Kidney epithelial cell (primary cell): ENCODE measurements at places on chromosomes 6 and 20. TPM values are rescaled to one million over a fixed set of nuclear protein-coding genes. Genes with fewer than 3 reads are reported as not detected.

DNA sequence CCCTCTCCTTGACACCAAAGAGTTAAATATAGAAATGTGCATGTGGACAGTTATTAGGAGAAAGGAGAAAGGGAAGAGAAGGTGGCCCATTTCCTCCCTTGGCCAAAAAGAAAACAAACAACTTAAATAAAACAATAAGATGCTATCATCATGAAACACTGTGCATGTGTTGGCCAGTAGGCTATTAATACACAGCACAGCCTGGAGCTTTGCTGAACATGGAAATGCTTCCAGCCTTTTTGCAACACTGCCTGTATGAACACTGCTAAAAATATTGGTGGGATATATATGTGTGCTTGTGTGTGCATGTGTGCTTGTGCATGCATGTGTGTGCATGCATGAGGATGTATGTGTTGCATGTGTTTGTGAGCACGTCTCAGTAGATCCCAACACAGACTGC, 100.4 kb downstream of the LY86 start:
- no peak for DNase-seq

GRCh38 chr6:54254886-54255285, 53.4 kb upstream of the TINAG start:
- no peak for DNase-seq

DNA sequence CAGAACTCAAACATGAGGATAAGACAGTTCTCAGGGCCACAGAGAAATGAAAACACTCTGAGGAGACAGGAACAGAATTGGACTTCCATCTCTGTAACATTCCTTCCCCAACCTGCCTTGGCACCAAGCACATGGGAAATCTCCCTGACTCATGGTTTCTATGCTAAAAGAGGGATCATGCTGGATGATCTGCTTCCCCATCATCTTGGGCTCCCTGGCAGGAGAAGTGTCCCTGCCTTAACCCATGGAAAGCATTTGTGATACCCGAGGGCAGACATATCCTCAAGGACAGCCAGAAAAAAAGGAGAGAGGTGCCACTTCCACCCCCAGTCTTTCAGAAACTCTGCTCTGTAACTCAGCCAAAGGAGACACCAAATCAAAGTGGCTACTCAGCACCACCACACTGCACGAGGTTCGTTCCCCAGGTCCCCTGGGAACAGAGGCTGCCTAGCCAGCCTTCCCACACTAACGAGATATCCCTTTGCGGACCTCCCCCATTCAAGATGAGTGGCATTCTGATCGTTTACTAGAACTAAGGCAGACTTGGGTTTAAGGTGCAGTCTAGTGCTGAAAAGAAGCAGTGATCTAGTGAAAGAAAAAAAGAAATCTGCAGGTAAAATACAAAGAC, 34.8 kb downstream of the BLOC1S5 start:
- no peak for DNase-seq

GRCh38 chr6:82246802-82247504, 591 bp downstream of the IBTK start:
- peak; percentile 9 for DNase-seq

DNA sequence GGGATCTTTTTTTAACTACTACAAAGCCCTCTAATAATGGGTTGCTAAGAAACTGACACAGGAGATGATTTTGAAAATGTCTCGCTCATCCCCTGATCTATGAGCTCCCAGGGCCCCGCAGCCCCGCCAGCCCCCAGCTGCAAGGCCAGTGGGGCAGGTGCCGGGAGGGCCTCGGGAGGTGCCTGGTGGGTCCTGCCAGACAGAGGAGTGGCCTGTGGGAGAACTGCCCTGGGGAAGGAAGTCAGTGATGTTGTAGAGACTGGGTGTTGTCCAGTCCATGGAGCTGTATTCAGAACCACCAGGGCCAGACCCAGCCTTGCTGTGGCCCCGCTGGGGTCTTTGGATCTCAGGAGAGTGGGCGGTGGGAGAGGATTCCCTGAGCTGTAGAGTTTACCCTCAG, 258.7 kb downstream of the TAF4 start:
- DNase-seq = no peak

- no peak for DNase-seq
These were observed 12.9 kb upstream of the MCM3 start for GRCh38 chr6:52297433-52297832.

- no peak for DNase-seq
These were observed 113.2 kb upstream of the BEND6 start for GRCh38 chr6:56841751-56842150.

- DNase-seq = no peak
These were observed 24.2 kb downstream of the LRRC1 start for GRCh38 chr6:53818858-53819609.

GRCh38 chr20:62234339-62234738, 4.0 kb upstream of the OSBPL2 start:
- DNase-seq = no peak

GRCh38 chr6:75504465-75505222, 11.0 kb upstream of the FILIP1 start:
- DNase-seq = no peak

DNA sequence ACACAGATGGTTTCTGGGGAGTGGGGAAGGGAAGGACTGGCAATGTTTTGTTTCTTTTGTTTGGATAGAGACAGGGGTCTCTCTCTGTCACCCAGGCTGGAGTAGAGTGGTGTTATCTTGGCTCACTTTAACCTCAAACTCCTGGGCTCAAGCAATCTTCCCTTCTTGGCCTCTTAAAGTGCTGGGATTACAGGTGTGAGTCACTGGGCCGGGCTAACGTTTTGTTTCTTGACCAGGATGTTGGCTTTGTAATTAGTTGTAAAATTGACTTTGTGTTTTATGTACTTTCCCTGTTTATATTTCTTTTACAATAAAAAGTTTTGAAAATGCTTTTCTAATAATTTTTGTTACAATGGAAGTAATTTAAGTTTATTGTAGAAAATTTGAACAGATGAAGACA, 10.9 kb downstream of the SPATS1 start:
- DNase-seq = no peak

DNA sequence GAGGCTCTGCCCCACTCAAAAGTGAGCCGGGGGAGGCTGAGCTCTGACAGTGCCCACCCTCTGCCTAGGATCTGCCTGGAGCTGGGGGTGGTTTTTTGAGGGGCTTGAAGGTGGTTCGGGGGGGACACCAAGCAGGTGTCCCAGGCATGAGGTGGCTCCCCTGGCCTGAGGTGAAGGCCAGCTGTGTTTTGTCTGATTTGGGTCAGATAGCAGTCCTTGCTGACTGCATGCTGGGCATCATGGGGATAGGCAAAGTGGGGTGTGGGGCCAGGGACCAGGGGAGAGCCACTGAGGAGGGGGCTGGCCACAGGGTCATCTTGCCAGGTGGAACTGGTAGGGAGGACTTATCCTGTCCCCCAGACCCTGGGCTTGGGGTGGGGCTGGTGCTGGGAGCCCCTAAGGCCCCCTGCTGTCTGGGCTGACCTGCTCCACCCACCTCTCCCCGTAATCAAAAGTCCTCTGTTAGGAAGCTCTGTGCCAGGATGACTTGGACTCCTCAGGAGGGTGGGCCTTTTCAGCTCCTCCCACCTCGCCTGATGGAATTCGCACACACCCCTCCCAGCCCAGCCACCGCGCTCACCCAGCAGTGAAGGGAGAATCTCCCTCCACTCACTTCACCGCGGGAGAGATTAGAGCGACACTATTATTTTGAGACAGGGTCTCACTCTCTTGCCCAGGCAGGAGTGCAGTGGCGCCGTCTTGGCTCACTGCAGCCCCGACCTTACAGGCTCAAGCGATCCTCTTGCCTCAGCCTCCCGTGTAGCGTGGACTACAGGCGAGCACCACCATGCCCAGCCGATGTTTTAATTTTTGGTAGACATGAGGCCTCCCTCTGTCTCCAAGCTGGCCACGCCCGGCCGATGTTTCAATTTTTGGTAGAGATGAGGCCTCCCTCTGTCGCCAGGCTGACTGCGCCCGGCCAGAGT, 1.5 kb upstream of the COL9A3 start:
- DNase-seq = no peak

- no peak for DNase-seq
These were observed 51.8 kb downstream of the NKAIN2 start for GRCh38 chr6:123855506-123855905.

GRCh38 chr6:168724669-168725570, 283.9 kb downstream of the SMOC2 start:
- DNase-seq = no peak

DNA sequence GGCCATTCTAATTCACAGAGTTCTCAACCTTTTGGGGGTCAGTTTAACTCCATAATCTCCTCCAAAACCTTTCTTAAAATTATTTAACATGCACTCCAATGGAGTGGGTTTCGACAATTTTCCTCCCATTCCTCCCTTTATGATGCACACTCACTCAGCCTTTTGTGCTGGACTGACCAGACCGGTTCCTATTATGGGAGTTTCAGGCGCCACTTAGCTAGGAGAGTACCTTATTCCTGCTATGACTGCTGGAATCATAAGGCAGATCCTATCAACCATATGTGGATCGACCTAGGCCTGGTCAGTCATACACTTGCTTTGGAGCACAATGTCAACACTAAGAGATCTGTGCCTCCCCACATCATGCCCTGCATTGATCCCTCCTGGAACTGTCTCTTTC, 63.9 kb upstream of the MOCS1 start:
- no peak for DNase-seq

- no peak for DNase-seq
These were observed 2.6 kb upstream of the NOTCH4 start for GRCh38 chr6:32226434-32226833.

DNA sequence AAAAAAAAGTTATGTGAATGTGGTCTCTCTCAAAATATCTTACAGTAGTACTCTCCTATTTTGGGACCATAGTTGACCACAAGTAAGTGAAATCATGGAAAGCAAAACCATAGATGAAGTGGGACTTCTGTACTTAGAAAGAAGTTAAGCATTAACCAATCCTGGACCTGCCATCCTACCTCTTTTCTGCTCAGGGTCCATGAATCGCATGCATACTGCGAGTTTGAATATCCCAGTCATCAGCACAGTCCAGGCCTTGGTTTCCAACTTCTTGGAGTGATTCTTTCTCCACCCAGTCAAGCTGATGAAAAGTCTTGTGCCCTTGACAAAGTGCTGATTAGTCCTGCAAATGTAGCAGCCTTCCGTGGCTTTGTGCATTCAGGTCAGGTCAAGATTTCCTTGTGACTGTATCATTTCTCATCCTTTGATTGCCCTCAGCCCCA, 46.0 kb downstream of the RNF217 start:
- DNase-seq = peak; percentile 87

DNA sequence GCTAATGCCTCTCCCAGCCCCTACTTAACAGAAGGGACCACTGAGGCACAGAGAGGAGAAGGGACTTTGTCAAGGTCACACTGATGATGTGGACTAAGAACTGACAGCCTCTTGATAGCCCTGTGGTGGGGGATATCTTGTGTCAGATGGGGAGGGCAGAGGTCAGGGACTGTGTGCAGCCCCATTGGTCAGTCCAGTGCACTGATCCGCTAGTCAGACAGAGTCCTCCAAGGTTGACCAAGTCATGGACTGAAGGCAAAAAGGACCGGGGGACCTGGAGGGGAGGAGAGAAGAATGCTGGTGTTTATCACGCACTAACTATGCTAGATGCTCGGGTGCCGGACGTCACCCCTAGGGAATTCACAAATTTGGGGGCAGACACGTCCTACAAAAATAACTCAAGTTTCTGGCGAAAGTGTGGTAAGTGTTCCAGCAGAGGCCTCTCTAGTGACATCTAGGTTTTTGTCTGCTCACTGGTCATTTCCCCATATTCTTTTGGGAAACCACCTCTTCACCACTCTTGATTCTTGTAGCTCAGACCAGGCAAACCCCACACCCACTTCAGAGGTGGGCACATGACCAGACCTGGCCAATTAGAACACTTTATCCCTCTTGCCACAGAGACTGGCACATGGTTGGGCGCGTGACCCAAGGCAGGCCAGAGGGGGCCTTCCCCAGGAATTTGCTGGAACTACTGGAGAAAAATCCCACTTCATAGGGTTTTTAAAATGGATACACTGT, 21.0 kb downstream of the TCF15 start:
- DNase-seq = no peak

GRCh38 chr6:83885984-83886383, 26.5 kb downstream of the CYB5R4 start:
- DNase-seq = no peak

- DNase-seq = no peak
These were observed 45.0 kb downstream of the ELMO2 start for GRCh38 chr20:46361381-46361780.

GRCh38 chr6:90068703-90069523, 174.6 kb downstream of the GJA10 start:
- no peak for DNase-seq

Gene DOK5
- 3.1 and 3.5 TPM in 2 replicates for total RNA-seq

Gene SLC35D3
- not detected in 2 replicates for total RNA-seq

Gene MEI4
- total RNA-seq = 0.21 TPM in 1 of 2 replicates, not detected in the other

Gene ULBP2
- 3.5 and 6.1 TPM in 2 replicates for total RNA-seq

Gene RIPPLY2
- not detected in 2 replicates for total RNA-seq

Gene RAD21L1
- not detected in 2 replicates for total RNA-seq

Gene F13A1
- 1.6 and 2.1 TPM in 2 replicates for total RNA-seq

Gene TIAM2
- total RNA-seq = 21.3 and 30.1 TPM in 2 replicates
